ENCODE measurements at places on chromosomes 5 and 9. TPM values are rescaled to one million over a fixed set of nuclear protein-coding genes. Genes with fewer than 3 reads are reported as not detected.

- DNase-seq = no peak
- H3K27ac ChIP-seq = no peak overlapping the region
Observed at GRCh38 chr5:152170350-152170749, 234.7 kb downstream of the NMUR2 start.

DNA sequence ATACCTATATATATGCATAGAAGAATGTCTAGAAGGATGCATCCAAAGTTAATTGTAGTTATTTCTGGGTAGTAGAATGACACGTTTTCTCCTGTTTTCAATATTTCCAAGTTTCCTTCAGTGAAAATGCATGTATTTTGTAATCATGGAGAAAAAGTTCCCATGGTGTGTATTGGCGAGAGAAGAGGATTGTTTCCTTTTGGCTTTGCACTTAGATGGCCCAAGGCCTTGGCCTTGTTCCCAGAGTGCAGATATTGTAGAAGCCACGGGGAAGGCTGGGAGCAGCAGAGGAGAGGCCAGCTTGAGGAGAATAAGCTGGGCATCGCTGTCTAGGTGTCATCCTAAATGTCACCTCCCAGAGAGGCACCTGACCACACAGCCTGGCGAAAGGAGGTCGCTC, 44.0 kb downstream of the IRF1 start:
- H3K27me3 ChIP-seq = no peaks in the 10 kb centered on the region
- no peak for DNase-seq
- peaks cover 16% of the 10 kb centered on the region for H3K4me1 ChIP-seq

DNA sequence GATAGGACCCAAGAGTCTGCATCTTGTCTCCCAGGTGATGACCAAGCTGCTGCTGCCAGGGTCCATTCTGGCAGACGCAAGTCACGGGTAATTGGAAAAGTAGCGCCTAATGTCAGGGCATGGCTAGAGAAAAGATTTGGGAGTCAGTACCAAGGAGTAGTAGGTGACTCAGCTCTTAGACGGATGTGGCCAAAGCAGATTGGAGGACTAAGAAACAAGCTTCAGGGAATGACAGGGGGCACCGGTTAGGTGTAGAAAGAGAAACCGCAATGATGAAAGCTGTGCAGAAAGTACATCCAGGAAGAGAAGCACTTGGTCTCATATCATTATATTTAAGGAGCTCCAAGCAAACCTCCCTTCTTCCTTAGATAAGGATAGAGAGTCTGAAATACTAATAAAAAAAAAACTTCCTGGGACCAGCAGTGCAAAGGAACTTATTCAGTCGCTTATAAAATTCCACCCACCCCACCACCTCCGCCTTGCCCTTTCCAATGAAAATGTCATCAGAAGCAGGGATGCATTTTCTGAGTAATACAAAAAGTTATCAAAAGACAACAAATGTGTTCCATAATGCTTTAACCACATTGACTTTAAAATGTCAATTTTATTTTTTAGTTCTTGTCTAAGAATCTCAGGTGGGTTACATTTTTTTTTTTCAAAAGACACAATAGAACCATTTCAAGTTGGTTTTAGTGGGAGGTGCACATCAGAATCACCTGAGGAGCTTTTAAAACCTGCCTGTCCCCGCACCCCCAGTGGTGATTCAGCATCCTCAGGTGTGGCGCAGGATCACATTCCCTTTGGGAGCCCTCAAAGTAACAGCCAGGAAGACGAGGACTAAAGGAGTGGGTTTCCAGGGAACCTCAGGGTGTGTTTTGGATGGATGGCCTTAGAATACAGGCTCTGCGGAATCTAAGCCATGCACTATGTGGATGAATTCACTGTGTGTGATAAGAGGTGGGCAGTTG, 31.2 kb downstream of the PTPN3 start:
- H3K36me3 ChIP-seq = no peaks in the 10 kb centered on the region
- H3K4me3 ChIP-seq = no peak overlapping the region
- no peaks in the 10 kb centered on the region for H3K4me1 ChIP-seq

DNA sequence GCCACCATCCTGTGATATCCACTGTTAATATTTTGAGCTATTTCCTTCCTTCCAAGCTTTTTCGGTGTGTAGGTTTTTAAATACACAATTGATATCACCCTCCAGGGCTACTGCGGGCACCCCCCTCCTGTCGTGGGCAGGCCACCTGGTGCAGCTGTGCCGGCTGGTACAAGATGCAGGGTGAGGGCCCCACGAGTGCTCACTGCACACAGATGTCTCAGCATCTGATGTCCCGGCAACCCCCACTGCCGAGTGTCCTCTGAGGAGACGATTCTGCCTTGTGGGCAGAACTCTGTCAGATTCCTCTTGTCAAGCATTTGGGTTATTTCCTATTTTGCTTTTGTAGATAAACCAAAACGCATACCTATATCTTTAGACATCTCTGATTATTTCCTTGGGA, 25.1 kb downstream of the CACNA1B start:
- no peak overlapping the region for H3K4me3 ChIP-seq
- H3K4me1 ChIP-seq = no peaks in the 10 kb centered on the region
- DNase-seq = no peak
- H3K27ac ChIP-seq = no peak overlapping the region
- H3K27me3 ChIP-seq = no peaks in the 10 kb centered on the region

DNA sequence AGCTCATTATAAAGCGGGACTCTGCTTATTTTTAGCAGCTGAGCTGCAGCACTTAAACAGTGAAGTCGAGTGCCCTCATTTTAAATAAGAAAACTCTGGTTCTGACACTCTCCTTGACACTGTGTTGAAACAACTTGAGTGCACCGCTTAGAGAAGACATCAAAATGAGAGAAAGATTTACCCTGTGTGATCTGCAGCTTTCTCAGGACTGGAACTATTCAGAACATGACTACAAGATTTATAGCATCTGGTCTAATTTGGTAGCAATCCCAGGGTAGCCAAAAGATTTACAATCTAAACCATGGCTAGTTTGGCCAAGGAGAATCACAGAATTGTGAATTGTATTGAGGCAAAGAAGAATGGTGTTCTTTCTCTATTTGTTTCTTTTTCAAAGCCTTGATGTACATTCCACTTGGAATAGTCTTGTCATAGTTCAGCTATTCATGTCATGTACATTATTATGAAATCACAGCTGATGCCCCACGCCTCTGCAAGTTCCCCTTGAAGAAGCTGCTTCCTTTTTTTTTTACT, 38.7 kb downstream of the PLEKHG4B start:
- no peaks in the 10 kb centered on the region for H3K36me3 ChIP-seq
- no peaks in the 10 kb centered on the region for H3K4me1 ChIP-seq
- no peak overlapping the region for H3K27ac ChIP-seq
- no peaks in the 10 kb centered on the region for H3K27me3 ChIP-seq

- no peaks in the 10 kb centered on the region for H3K27me3 ChIP-seq
- no peaks in the 10 kb centered on the region for H3K36me3 ChIP-seq
- H3K4me1 ChIP-seq = no peaks in the 10 kb centered on the region
- H3K4me3 ChIP-seq = no peak overlapping the region
- H3K27ac ChIP-seq = no peak overlapping the region
- no peak for DNase-seq
Observed at GRCh38 chr9:80873861-80874260, 815.5 kb downstream of the TLE1 start.

DNA sequence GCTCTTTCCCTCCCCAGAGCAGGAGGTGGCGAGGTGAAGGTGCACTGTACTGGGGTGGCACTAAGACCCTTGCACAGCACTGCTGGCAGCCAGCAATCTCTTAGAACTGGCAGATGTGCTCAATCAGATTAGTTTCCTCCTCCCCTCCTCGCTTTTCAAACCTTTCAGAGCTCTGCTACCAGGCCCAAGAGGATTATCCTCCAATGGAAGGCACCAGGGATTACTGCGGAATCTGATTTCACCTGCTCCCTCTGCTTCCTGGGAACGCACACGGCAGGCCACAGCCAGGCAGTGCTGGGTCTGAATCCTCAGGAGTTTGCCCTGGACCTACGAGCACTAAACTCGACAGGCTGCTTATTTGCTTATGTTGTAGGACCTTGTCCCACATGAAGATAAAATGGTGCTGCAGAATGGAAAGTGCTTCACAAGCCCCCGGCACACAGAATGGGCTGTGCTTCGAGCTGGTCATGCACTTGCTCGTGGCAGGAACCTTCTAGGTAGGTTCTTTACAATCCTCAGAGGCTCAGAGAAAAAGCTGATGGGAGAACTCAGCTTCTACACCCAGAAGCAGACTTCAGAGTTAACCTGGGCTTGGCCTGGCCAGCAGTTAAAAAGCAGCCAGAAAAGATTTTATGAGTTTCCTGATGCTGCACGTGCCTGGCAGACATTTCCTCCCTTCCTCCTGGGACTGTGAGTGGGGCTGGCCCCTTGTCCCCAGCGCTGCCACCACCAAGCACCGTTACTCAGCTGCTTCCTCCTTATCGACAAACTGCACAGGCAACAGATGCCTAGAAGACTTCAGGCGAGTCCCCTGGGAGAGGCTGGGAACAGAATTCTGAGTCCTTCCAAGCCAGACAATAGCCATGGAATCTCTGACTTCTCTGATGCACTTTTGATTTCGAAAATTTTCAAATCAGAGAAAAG, 33.1 kb downstream of the FABP6 start:
- no peak overlapping the region for H3K27ac ChIP-seq
- peaks cover 12% of the 10 kb centered on the region for H3K36me3 ChIP-seq
- peaks cover 35% of the 10 kb centered on the region for H3K4me1 ChIP-seq
- no peak for DNase-seq
- no peaks in the 10 kb centered on the region for H3K27me3 ChIP-seq

The SLC6A18 gene
- total RNA-seq = not detected
